ENCODE measurements at places on chromosomes 12 and 14.

DNA sequence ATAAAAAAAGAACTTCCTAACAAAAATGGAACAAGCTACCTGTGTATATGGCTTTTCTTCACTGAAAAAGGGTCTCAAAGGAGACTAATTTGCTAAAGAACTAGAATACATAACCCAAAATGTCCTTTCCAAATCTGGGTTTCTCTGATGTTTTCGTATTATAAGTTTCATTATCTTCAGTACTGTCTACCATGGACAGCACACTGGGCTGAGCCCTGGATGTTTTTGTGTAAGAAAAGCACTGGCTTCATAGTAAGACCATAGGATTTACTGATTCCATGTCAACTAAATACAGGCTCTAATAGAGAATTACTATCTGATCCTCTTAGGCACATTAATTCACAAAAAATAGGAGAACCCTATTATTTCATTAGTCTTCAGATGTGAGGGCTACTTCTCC, 94.3 kb upstream of the GPHB5 start:
- DNase-seq, result no peak

GRCh38 chr14:64400829-64401459, 12.8 kb downstream of the MTHFD1 start:
- no peak for DNase-seq

- DNase-seq, result no peak
Observed at GRCh38 chr12:22687361-22688076, 62.5 kb downstream of the ETNK1 start.

DNA sequence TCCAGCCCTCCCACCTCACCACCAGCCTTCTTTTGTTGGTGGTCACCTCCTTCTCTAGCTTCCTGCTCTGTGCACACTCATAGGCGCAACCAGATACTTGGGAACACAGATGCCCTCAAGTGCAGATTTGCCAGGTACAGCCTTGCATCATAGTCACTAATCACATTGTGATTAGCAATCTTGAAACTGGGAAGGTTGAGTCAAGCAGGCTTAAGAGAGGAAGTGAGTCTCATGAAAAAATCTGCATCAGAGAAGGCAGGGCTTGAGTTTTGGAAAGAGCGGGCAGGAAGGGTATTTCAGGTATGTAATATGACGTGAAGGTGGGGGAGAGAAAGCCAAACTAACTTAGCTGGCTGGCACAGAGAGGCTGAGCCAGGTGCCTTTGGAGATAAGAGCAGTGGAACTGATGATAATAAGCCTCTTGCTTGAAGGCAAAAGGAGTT, 2.7 kb upstream of the RABGGTA start:
- DNase-seq, result no peak

- no peak for DNase-seq
Observed at GRCh38 chr14:58667900-58668299, 30.1 kb downstream of the DACT1 start.

GRCh38 chr12:58358369-58358768, 417.0 kb downstream of the ATP23 start:
- DNase-seq, result no peak

- no peak for DNase-seq
Observed at GRCh38 chr14:105368032-105368417, 30.3 kb upstream of the TEX22 start.

GRCh38 chr12:57214398-57214781, 2.2 kb upstream of the NXPH4 start:
- DNase-seq, result peak; percentile 24
